Activated CD4-positive, CD25-positive, alpha-beta regulatory T cell treated with anti-CD3 and anti-CD28 coated beads, Interleukin-2, amount 50 U/mL, for 72 hours (primary cell): ENCODE measurements at places on chromosomes 3 and 15.

DNA sequence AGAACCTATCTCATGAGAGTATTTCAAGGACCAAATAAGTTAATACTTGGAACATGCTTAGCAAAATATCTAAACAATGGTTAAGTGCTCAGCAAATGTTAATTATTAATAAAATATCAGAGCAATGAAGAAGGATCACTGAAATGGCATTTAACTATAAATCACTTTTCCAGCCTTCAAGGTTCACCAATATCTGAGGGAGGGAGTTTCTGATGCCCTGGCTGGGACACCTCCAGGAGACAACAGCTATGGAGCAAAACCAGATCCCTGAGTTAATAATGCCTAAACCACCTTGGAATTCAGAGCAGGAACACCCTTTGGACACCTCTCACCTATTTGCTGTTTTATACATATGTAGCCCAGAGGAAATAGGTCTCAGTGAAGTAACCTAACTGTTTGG, 6.4 kb upstream of the FAM174B start:
- no peak for DNase-seq

GRCh38 chr3:184315871-184316661, 1.7 kb downstream of the EIF4G1 start:
- DNase-seq: no peak

DNA sequence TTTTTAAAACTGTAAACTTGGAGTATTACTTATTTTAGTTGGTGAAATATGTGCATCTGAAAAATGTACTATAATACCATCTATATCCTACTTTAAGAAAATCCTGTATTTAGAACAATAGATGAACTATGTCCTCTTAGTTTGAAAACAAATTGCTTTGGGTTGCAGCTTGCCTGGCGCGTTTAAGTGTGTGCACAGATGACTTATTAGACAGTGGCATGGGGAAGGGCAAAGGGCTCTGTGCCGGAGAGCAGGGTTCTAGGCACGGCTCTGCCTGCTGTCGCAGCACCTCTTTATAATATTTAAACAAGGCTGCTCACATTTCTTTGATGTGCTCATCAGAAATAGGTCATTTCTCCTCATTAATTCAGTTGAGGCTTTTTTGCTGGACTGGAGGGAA, 10.0 kb downstream of the PXK start:
- no peak for DNase-seq

DNA sequence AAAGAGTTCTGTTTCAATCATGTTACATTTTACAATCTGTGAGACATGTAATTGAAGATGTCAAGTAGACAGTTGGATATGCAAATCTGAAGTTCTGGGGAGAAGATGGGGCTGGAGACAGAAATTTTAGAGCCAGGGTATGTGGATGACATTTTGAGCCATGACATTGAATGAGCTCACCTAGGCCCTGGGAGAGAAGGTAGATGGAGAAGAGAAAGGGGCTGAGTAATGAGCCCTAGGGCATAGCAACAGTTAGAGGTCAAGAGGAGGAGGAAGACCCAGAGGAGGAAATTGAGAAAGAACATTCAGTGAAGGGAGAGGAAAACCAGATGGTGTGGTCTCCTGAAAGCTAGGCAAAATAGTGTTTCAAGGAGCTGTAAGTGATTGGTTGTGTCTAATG, 15.3 kb downstream of the TMEM266 start:
- no peak for DNase-seq

- no peak for DNase-seq
Observed at GRCh38 chr15:44718180-44718926, 7.0 kb downstream of the B2M start.

DNA sequence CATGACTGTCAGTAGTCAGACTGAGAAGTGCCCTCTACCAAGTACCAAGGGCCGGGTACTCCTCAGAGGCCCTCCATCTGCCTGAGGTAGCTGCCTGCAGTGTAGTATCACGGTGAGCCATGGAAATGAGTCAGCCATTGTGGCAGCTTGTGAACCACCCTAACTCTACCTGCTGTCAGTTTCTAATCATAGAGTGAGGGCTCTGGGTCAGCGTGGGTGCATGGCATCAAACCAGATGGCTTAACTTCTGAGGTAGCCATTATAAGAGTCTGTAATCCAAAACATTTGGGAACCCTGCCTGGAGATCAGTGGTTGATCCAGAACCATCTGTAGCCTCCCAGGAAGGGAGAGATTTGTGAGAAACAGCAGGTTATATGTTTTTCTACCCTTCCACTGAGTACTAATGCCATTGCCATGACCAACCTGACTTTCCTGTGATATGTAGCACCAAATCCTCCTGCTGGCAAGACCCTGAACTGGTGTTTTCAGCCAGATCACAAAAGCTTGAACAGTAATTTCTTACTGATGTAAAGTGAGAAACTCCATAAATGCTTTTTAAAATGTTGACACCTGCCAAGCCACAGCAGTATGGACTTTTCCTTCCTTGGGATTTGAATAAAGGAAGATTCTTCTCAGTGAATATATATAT, 38.9 kb downstream of the ABHD2 start:
- no peak for DNase-seq

GRCh38 chr3:186070550-186070949, 38.3 kb downstream of the ETV5 start:
- no peak for DNase-seq
